ENCODE measurements at places on chromosomes 2 and 18. TPM values are rescaled to one million over a fixed set of nuclear protein-coding genes. Genes with fewer than 3 reads are reported as not detected.

DNA sequence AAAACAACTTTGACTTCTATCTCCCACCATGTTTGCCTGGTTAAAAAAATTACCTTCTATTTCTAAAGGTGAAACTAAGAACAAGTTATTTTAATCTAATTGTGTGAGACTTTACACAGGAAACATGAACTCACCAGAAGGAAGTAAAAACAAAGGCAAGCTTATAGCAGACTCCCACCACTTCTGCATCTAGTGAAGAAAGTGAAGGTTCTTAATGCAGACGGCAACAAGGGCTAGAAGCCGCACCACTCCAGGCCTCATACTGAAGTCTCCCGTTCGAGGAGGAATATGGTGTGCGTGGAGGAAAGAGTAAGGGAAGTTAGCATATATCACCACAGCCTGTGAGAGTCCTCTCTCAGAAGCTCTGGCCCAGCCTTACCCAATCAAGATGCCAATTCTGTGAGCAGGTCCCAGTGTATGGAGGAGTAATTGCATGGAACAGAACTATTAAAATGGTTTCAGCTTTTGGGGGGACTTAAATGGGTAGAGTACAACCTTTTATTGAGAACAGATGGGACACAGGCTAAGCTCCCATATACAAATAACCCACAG is 958.7 kb downstream of the BCL11A start:
- no peak overlapping the region for H3K27ac ChIP-seq
- no peak for DNase-seq
- no peaks in the 10 kb centered on the region for H3K27me3 ChIP-seq
- no peaks in the 10 kb centered on the region for H3K36me3 ChIP-seq
- no peak overlapping the region for H3K4me3 ChIP-seq

Gene PRSS56
- total RNA-seq = 0.18 TPM

- no peaks in the 10 kb centered on the region for H3K4me1 ChIP-seq
- no peaks in the 10 kb centered on the region for H3K36me3 ChIP-seq
- peaks cover 17% of the 10 kb centered on the region for H3K27me3 ChIP-seq
- no peak overlapping the region for H3K4me3 ChIP-seq
- DNase-seq = no peak
These were observed 190.8 kb downstream of the TMEM18 start for GRCh38 chr2:486371-486770.

GRCh38 chr2:62407838-62408237 is 98.2 kb downstream of the TMEM17 start:
- no peaks in the 10 kb centered on the region for H3K4me1 ChIP-seq
- DNase-seq = no peak
- H3K4me3 ChIP-seq = no peak overlapping the region
- no peaks in the 10 kb centered on the region for H3K27me3 ChIP-seq

- no peaks in the 10 kb centered on the region for H3K36me3 ChIP-seq
- H3K27ac ChIP-seq = no peak overlapping the region
- H3K27me3 ChIP-seq = no peaks in the 10 kb centered on the region
- H3K4me1 ChIP-seq = no peaks in the 10 kb centered on the region
- no peak overlapping the region for H3K4me3 ChIP-seq
These were observed 4.3 kb downstream of the ATP6V1B1 start for GRCh38 chr2:70939839-70940580.

DNA sequence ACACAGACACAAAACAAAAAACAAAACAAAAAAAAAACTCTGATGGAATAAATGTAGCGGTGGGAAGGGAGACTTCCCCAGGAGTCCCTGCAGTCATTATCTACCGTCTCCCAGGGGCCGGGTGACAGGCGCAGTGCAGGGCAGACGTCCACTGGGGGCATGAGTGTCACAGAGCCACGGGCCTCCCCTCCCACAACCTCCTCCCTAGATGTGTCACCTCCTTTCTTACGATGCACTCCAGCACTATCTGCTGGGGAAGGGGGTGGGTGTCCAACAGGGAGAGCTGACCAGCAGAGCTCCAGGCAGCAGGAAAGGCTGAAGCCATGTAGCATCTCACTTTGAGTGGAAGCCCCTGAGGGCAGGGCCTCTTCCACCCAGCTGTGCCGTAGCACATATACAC is 84.5 kb downstream of the LONRF2 start:
- no peaks in the 10 kb centered on the region for H3K4me1 ChIP-seq
- H3K36me3 ChIP-seq = no peaks in the 10 kb centered on the region
- no peak for DNase-seq

GRCh38 chr2:227717687-227718567 is at the start of gene SLC19A3:
SLC19A3 (minus strand) TSS chr2:227718028; CDS start chr2:227702318, 15,710 bp downstream.
- H3K36me3 ChIP-seq = no peaks in the 10 kb centered on the region
- H3K4me3 ChIP-seq = peak within 1 kb of the TSS; percentile 50
- H3K27ac ChIP-seq = no peak within 1 kb of the TSS
- no peaks in the 10 kb centered on the region for H3K4me1 ChIP-seq
- H3K27me3 ChIP-seq = no peaks in the 10 kb centered on the region

GRCh38 chr2:19866771-19867170 is 35.0 kb downstream of the TTC32 start:
- H3K4me1 ChIP-seq = no peaks in the 10 kb centered on the region
- H3K27me3 ChIP-seq = no peaks in the 10 kb centered on the region
- DNase-seq = no peak

Gene ZNF385B
- total RNA-seq = 0.28 TPM

GRCh38 chr18:75209951-75210258 is 692 bp upstream of the TSHZ1 start:
- peak overlapping the region; percentile 95 for H3K27ac ChIP-seq
- no peaks in the 10 kb centered on the region for H3K27me3 ChIP-seq
- no peaks in the 10 kb centered on the region for H3K36me3 ChIP-seq
- no peak for DNase-seq

- no peak overlapping the region for H3K4me3 ChIP-seq
- no peaks in the 10 kb centered on the region for H3K4me1 ChIP-seq
- H3K36me3 ChIP-seq = no peaks in the 10 kb centered on the region
- no peak for DNase-seq
- no peaks in the 10 kb centered on the region for H3K27me3 ChIP-seq
- H3K27ac ChIP-seq = no peak overlapping the region
These were observed 45.0 kb downstream of the EEF1B2 start for GRCh38 chr2:206204710-206205109.

DNA sequence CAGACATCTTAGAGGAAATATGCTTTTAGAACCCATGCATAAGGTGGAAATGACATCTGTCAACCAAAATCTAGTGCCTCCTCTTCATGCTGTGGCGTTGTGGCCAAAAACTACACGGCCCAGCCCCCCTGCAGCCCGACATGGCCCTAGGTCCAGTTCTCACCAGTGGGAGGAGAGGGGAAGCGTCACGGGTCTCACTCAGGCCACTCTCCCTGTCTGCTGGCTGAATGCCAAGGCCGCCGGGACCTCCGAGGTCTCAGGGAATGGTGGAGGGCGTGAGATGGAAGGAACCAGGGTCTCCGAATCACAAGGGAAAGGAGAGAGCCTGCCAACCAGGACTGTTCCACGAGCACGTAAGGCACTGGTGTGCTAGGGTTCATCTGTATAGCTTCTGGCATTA is 361.0 kb downstream of the ANAPC1 start:
- no peak overlapping the region for H3K4me3 ChIP-seq
- H3K4me1 ChIP-seq = no peaks in the 10 kb centered on the region
- no peak overlapping the region for H3K27ac ChIP-seq
- no peak for DNase-seq
- H3K27me3 ChIP-seq = no peaks in the 10 kb centered on the region
- no peaks in the 10 kb centered on the region for H3K36me3 ChIP-seq

DNA sequence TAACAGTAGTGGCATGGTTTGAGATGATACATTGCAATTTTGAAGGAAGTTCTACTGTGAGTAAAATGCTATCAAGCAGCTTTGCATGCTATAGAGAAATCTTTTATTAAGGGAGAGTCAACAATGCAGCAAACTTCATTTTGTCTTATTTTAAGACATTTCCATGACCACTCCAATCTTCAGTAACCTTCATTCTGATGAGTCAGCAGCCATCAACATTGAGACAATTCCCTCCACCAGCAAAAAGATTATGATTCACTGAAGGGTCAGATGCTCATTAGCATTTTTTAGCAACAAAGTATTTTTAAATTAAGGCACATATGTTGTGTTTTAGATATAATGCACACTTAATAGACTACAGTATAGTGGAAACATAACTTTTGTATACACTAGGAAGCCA is 235.7 kb downstream of the DSC3 start:
- no peak overlapping the region for H3K4me3 ChIP-seq
- no peaks in the 10 kb centered on the region for H3K36me3 ChIP-seq
- H3K27ac ChIP-seq = no peak overlapping the region
- no peaks in the 10 kb centered on the region for H3K4me1 ChIP-seq
- no peak for DNase-seq
- no peaks in the 10 kb centered on the region for H3K27me3 ChIP-seq

Gene UPP2
- total RNA-seq = not detected

GRCh38 chr2:237720444-237720843 is 78.1 kb upstream of the RBM44 start:
- H3K27ac ChIP-seq = no peak overlapping the region
- no peaks in the 10 kb centered on the region for H3K36me3 ChIP-seq
- no peak for DNase-seq
- H3K4me1 ChIP-seq = peaks cover 27% of the 10 kb centered on the region
- no peak overlapping the region for H3K4me3 ChIP-seq

Gene TDRD15
- total RNA-seq = not detected

GRCh38 chr2:200649724-200650123 is 63.9 kb downstream of the AOX1 start:
- no peaks in the 10 kb centered on the region for H3K4me1 ChIP-seq
- H3K36me3 ChIP-seq = no peaks in the 10 kb centered on the region
- no peaks in the 10 kb centered on the region for H3K27me3 ChIP-seq
- no peak for DNase-seq
- H3K4me3 ChIP-seq = no peak overlapping the region
- no peak overlapping the region for H3K27ac ChIP-seq

Gene PREPL
- total RNA-seq = 42.5 TPM

Gene SCYGR4
- total RNA-seq = not detected

DNA sequence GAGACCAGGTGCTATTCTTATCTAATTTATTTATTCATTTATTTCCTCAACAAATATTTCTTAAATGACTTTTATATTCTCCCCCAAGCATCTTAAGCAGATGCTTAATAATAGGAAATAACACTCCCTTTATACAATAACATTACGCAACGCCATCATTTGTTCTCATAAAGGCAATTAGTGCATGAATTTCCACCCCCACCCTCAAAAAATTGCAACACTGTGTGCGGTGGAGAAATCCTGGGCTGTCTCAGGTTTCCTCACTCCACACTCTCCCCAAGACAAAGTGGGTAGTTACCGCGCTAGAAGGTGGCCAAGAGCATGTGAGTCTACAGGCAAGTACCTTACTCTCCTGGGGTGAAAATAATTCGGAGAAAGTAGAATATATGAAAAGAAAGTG is 37.0 kb upstream of the CTDP1 start:
- H3K27me3 ChIP-seq = no peaks in the 10 kb centered on the region
- H3K4me1 ChIP-seq = peaks cover 5% of the 10 kb centered on the region
- H3K36me3 ChIP-seq = no peaks in the 10 kb centered on the region
- H3K27ac ChIP-seq = no peak overlapping the region

Gene REG1B
- 2.0 TPM for total RNA-seq

DNA sequence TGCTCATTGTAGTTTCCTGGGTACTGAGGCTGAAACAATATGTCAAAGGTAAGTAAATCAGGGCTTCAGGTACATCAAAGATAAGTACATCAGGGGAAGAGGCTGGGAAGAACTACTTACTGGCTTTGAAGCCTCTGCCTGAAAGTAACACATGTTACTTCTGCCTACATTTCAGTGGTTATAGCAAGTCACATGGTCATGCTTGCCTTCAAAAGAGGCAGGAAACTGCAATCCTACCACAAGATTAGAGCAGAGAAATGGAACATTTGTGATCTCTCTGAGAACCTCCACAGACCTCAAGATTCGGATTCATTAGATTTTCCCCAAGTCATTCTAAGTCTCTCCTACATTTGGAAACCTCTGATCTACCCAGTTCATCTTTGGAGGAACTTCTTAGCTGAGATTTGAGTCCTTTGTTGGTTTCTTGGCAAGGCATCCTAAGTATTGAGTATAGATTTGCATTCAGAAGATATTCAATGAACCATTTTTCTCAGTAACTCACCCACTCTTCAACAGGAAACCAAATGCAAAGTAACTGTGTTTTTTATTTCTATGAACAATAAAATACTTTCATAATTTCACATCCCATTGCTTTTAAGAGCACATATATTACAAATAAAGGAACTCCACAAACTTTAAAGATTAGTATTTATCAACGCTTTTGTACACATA is 48.5 kb upstream of the CCDC195 start:
- no peak overlapping the region for H3K27ac ChIP-seq
- no peaks in the 10 kb centered on the region for H3K36me3 ChIP-seq
- no peaks in the 10 kb centered on the region for H3K27me3 ChIP-seq
- DNase-seq = no peak
- no peaks in the 10 kb centered on the region for H3K4me1 ChIP-seq

Gene CD8B2
- total RNA-seq = not detected

- no peaks in the 10 kb centered on the region for H3K27me3 ChIP-seq
- H3K4me3 ChIP-seq = no peak overlapping the region
- no peaks in the 10 kb centered on the region for H3K36me3 ChIP-seq
These were observed 138.1 kb downstream of the INO80D start for GRCh38 chr2:205947621-205948495.

GRCh38 chr2:190627448-190628412 is 21.2 kb upstream of the NAB1 start:
- H3K27ac ChIP-seq = peak overlapping the region; percentile 46
- DNase-seq = no peak
- no peaks in the 10 kb centered on the region for H3K27me3 ChIP-seq
- no peaks in the 10 kb centered on the region for H3K36me3 ChIP-seq

- no peak overlapping the region for H3K27ac ChIP-seq
- no peak for DNase-seq
- H3K27me3 ChIP-seq = 0 out of 2 replicates have a peak, but pooled peaks cover 2% of the 10 kb centered on the region
These were observed 39.0 kb downstream of the INSIG2 start for GRCh38 chr2:118127250-118127649.

- no peak overlapping the region for H3K27ac ChIP-seq
- H3K36me3 ChIP-seq = no peaks in the 10 kb centered on the region
- H3K4me1 ChIP-seq = no peaks in the 10 kb centered on the region
- H3K27me3 ChIP-seq = no peaks in the 10 kb centered on the region
- H3K4me3 ChIP-seq = no peak overlapping the region
These were observed 74.2 kb upstream of the GALNT3 start for GRCh38 chr2:165868211-165868610.

Data from Panc1 (cell line).